ENCODE measurements at places on chromosomes 5 and 9.

DNA sequence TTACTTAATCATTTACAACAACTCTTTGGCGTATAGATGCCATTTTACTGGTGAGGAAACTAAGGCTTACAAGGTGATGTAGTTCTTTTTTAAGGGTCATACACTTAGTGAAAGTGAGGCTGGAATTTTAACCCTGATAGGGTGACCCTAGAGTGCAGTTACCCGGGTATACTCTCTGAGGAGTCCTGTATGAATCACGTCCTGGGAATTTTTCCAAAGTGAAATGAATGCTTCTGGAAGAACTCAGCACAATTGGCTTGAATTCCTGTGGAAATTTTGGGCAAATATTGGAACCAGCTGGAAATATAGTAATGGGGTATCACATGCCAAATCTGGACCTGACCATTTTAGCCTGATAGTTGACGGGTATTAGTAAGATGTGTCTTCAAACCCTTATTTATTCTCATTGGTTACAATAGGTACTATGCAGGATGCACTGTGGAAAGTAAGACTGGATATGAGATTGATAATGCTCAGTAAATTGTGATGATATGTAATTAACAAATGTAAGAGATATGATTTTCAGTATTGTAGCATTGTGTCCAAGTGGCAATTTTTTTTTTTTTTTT lies 14.8 kb downstream of the SUB1 start:
- peak; percentile 97 for DNase-seq

GRCh38 chr9:100577776-100578448 lies at the start of gene CAVIN4:
CAVIN4 (plus strand) TSS chr9:100578079; CDS start chr9:100578144, 65 bp downstream.
- DNase-seq: no peak

GRCh38 chr5:4019841-4020240 lies 424.2 kb downstream of the IRX1 start:
- DNase-seq: no peak

DNA sequence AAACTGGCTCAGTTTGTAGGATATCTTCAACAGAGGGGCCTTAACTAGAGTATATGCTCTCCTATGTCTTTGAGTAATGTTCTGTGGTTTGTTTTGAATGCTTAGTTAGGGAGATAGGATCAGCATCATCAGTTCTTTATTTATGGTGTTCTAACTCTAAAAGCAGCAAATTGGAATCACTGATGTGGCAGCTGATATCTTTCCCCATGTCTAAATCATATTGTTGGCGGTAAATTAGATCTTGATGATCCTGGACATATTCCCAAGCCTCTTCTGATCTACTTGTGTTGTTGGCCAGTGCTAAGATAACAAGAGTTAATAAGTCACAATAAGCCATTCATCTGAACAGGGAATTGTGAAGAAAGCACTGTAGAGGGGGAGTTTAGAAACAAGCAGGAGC lies 332.4 kb upstream of the DAB2 start:
- DNase-seq: no peak

DNA sequence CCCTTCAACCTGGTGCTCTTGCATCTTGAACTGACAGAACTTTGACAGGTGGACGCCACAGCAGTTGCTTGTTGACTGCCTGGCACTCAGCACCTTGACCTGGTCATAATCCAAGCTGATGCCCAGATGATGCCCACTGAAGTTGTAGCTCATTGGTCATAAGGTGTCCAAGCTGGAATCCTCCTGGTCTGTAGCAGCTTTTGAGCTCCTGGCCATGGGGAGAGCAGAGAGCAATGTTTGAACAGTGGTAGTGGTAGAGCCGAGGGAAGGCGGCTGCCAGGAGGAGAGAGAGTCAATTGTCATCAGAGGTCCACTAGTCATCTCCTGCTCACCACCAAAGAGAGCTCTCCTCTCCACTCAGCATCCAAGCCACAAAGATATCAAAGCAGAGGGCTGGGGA lies 23.3 kb downstream of the CSF2 start:
- DNase-seq: no peak

- DNase-seq: no peak
Measured at GRCh38 chr5:140205216-140205615, 30.2 kb downstream of the CYSTM1 start.

- peak; percentile 51 for DNase-seq
Measured at GRCh38 chr9:134551644-134552348, 89.8 kb upstream of the COL5A1 start.

- DNase-seq: no peak
Measured at GRCh38 chr5:101897914-101898313, 398.2 kb downstream of the SLCO4C1 start.

GRCh38 chr9:98590101-98590500 lies 118.6 kb downstream of the GABBR2 start:
- no peak for DNase-seq

DNA sequence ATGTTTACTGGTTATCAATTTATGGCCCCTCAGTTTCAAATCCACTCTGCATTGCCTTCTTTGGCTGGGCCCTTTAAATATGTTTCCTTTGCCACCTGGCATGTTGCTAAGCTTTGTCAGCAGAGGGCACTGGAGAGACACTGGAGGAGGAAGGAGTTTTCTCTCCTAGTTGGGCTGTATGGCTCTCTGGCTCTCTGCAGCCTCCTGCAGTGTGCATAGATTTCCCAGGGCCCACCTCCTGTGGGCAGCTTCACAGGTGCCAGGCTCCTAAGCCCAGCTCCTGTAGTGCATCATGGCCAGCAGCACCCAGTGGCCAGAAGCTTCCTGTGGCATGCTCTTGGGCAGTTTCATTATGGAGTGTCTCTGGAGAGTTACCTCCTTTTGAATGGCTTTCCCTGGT lies 23.3 kb downstream of the CAVIN4 start:
- no peak for DNase-seq

GRCh38 chr9:104915753-104916152 lies 12.2 kb downstream of the ABCA1 start:
- DNase-seq: no peak

DNA sequence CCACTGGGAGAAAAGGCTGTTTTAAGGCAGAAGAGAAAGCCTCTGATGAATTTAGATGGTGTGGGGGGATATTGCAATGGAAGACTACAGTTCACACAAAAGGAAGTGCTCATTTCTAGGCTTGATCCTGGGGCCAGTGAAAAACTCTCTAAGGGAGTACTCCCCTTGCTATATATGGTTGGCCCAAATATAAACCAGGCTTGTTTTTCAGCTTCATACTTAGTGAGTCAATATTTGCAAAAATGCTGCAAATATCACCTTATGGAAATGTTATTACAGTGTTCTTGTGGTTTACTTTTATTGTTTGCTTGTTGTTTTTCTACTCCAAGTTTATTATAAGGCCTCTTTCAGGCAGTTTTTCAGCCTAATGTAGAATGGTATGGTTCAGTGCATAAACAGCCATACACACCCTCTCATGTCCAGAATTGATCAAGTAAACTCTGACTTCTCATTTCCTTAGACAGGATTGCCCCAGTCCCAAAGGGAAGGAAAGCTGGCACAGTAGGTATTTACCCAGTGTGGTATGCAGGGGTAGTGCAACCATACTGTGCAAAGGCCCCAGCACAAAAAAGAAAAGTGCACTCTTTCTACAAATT lies 115.1 kb downstream of the FEM1C start:
- DNase-seq: no peak

- DNase-seq: no peak
Measured at GRCh38 chr9:97907632-97908031, 14.7 kb downstream of the TRMO start.

DNA sequence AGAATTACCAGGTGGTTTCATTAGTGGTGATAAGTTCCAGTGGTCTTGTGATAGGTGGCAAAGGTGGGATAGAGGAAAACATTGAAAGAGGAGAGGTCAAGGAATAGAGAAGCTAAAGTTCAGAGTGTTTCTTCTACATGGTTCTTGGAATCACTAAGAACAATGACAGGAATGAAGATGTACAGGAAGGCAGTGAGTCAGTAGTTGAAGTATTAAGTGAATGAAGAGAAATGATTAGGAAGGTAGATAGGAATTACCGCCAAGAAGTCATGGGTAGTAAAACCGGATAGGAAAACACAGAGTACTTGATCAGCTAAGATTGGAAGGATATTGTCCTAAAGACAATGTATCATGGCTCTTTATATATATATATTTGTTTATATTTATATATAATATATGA lies 37.9 kb upstream of the RASA1 start:
- DNase-seq: no peak

DNA sequence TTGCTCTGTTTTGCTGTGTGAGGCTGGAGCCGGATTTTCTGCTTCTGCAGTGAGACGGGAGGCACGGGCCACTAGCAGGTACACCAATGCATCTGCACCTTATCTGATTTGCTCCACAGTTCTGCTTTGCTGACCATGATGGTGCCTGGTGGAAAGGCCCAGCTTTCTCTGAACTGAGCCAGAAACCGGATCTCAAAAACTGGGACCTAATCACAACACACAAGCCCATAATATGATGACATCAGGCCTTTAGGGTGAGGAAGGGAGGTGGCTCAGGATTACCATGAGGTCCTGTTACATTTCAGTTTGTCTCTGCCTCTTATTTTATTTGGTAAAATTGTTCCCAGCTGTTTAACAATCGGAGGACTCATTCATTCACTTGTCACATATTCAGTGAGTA lies 49.8 kb downstream of the FGF1 start:
- DNase-seq: no peak

DNA sequence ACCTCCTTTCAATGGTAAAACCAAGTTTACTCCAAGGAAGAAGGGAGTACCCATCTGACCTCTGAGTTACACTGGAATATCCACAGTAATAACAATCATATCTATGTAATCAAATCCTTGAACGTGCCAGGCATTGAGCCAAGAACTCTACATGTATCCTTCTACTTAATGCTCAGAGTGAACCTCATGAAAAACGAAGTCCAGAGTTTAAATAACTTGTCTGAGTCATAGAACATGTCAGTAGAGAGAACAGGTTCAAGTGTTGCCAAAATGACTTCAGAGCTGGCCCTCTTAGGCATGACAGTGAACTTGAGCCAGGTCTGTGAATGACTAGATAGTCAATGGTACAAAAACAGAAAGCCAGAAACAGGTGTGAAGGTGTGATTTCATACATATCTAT lies 164.1 kb upstream of the ZNF618 start:
- DNase-seq: no peak

DNA sequence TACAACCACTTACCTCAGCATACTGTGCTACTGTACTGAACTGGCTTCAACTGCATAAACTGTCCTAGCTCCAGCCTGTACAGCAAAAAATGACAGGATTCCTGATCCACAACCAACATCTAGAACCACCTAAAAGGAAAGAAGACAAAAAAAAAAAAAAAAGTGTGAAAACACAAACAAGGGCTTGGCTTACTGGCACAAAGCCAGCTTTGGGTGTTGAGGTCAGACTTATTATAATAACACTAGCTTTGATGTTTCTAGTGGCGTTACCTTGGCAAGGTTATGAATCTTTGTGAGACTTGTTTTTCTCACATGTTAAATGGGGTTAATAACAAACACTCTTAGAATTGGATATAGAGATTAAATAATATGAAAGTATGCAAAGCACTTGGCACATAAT lies 148.5 kb upstream of the PUM3 start:
- DNase-seq: no peak

GRCh38 chr5:149056616-149057165 lies 6.2 kb downstream of the SH3TC2 start:
- DNase-seq: no peak

DNA sequence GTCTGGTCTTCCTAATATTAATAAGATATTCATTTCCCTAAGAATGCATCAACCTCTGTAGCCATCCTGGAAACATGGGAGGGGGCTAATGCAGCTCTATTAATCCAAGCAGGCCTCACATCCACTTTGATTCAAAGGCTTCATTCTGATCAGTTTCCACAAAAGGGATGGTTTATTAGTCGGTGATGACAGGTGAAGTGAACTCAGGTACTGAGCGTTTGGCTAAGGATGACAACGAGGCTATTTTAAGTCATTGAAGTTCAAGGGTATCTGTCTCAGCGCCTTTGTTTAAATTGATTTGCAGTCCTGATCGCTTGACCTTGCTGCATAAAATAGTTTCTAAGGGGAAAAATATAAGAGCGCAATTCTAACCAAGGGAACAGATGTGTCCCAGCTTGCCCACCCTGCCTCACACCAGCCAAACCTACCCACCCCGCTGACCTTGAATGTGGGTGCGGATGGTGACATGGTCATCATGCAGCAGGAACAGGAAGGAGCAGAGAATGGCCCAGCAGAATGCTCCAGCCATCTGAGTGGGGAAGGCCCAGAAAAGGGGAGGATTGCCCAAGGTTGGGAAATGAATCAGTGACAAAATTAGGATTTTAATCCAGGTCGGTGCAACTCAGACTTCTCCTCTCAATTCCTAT lies 70.5 kb upstream of the ZNF618 start:
- no peak for DNase-seq

GRCh38 chr5:117183326-117183725 lies 608.7 kb upstream of the SEMA6A start:
- DNase-seq: no peak

- DNase-seq: no peak
Measured at GRCh38 chr5:139951296-139951924, 91.7 kb downstream of the NRG2 start.

DNA sequence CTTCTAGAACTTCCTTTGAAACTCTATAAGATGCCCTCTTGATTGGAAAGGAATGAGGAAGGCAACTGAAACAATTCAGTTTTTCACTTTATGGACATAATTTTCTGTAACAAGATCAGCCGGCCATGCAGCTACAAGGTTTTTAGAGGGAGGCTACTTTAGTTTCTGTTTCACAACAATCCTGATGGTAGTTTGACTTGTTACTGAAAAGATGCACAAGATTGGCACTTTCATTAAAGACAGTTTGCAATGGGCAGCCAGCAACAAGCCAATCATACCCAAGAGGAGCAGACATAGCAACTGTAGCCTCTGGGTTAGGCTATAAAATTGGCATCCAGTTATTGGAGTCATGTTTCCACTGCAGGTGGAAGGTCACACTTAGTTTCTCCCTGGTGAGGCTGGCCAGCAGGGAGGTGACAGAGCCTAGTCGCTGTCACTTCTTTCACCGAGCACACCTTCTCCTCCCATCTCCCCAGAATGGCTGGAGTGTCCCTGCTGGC lies 74.3 kb upstream of the TGFBR1 start:
- no peak for DNase-seq

DNA sequence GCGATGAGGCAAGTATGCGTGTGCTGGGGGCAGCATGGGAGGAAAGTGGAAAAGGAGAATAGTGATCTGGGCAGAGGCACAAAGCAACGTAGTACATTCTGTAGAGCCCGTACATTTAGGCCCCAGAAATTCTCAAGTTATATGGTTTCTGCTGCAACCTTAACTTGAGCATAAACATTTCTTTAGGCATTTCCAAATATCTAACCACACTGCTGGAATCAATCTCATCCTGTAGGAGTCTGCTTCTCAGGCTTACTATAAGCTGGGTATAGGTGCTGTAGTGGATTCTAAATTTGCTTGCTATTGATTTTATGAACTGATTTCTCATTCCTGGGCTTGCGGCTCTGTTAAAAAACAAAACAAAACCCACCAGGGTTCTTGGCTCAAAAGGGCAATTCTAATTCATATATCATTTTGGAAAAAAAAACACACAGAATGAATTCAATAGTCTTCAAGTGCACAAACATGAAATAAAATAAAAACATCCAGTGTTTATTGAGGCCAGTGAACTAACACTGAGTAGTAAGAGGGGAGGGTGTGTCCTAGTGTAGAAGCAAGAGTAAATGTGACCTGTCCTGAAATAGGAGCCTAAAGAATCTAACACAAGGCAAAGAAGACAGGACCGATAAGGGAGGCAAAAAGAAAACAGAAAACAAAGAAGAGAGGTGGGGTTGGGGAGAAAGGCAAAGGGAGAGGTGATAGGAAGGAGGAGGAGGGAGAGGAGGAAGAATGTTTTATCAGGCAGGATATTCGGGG lies 145.5 kb upstream of the LHFPL2 start:
- no peak for DNase-seq
